Lung microvascular endothelial cell (primary cell): ENCODE measurements at places on chromosomes 1 and 21. TPM values are rescaled to one million over a fixed set of nuclear protein-coding genes. Genes with fewer than 3 reads are reported as not detected.

GRCh38 chr1:71014178-71014579, 33.4 kb downstream of the PTGER3 start:
- DNase-seq: no peak

DNA sequence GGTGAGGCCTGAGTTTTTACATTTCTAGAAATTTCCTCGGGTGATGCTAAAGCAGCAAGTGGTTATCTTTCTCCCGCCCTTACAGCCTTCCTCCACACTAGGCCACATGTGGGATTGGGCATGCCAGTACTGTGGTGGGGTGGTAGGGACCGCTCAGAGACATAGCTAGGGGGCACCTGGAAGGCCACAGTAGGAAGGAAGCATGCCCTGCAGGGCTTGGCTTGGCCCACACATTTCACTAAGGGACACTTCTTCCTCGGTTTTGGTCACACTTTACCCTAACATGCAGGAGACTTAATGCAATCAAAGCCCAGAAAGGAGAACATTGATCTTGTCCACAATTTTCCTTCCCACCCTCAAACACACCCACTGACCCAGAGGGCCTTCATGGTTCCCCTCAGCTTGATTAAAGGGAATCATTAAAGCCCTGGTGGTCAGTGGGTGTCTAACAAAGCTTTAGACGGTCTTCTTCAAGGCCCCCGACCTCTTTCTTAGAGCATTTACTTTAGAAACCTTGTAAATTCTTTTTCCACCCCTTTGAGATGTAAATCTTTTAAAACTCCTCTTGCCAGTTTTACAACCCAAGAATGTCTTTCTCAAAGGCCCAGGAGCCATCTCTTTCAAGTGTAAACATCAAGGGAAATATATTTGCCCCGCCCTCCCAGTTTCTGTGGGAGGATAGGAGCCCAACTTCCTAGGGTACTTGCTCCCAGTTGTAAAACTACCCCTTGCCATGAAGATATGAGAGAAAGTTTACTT, 246.4 kb upstream of the PTBP2 start:
- no peak for DNase-seq

DNA sequence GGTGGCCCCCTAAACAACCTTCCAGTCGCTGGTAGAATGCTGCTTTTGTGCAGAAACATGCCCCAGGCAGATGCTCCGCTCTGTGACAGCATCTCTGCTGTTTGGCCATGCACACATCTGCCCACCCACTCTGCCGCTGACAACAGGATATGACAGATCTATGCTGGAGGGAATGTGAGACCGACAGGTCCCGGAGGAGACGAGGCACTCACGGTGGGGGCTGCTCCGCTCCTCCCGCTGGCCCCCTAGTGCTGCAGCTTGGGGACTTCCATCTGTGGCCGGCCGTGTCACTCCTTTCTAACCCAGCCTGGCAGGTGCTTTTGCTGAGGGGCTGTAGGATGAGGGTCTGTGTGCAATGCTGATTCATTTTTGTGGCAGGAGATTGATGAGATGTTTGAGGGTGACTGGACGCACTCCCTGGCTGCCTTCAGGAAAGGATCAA, 49.1 kb upstream of the DMRTB1 start:
- DNase-seq: peak; percentile 6

DNA sequence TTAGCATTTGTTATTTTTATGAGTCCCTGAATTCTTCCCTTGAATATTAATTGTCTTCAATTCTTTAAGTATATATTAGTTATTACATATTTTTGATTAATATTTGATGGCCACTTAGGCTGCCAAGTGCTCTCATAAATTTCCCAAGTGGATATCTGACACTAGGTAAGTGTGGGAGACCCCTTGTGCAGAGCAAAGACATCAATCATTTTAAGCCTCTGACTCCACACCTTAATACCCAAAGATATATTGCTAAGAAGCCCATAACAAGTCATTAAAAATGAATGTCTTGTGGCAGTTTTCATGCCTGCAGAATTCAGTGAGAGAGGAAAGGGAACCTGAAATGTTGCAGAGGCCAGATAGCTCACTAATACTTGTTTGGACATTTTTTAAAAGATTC, 58.4 kb upstream of the PROX1 start:
- no peak for DNase-seq

- no peak for DNase-seq
Measured at GRCh38 chr21:26888256-26888655, 43.0 kb upstream of the ADAMTS1 start.

- no peak for DNase-seq
Measured at GRCh38 chr1:66317248-66317515, 216.8 kb upstream of the SGIP1 start.

DNA sequence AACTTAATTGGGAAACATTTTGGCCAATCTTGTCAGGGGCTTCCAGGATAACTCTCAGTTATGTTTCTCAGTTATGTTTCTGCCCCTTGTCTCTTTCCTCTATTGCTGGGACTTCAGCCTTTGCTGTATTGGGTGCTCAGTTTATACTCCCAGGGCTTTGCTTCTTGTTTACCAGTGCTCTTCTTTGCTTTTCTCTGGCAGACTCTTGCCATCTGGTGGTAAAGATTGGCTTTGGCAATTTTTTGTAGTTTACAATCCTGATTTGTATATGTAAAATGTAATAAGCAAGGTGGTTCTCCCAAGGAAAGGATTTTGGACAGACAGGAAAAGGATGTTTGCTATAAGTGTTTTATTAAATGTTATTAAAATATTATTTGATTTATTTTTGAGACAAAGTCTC, 37.9 kb downstream of the FABP3 start:
- DNase-seq: peak; percentile 37

GRCh38 chr1:198196630-198197029, 39.8 kb downstream of the NEK7 start:
- DNase-seq: no peak

- DNase-seq: no peak
Measured at GRCh38 chr1:62869217-62869754, 85.4 kb downstream of the ATG4C start.

DNA sequence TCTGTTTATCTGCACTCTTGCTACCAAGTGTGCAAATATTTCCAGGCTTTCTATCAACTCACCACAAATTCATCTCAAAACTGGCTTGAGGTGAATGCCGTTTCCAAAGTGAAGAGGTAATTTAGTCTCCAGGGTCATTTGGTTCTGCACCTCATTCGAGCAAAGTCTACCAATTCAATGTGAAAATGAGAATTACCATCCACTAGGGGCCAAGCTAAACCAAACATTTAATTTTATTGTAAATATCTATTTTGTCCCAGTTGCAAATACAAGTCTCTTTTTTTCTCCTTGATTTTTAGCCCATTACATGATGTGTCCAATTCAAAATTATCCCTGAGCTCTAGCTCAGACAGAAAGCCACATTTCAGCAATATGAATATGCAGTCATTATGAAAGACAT, 152.3 kb upstream of the PTBP2 start:
- no peak for DNase-seq

GRCh38 chr1:183094351-183094750, 71.1 kb downstream of the LAMC1 start:
- no peak for DNase-seq

- peak; percentile 64 for DNase-seq
Measured at GRCh38 chr1:115469703-115470476, 131.8 kb upstream of the NGF start.

DNA sequence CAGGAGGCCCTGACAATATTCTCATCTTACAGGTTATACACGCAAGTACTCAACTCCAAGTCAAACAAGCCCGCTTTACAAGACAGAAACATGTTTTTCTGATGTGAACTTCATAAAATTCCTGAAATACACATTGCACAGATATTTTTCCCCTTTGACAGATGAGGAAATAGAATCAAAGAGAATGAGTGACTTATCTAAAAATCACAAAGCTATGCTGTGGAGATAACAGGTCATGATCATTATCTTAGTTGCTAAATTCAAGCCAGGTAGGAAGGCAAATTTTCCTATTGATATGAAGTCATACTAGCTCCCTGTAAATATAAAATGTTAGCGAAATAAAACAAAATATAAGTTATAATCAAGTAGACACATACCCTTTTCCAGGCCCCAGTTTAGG, 18.3 kb downstream of the UBR4 start:
- no peak for DNase-seq

DNA sequence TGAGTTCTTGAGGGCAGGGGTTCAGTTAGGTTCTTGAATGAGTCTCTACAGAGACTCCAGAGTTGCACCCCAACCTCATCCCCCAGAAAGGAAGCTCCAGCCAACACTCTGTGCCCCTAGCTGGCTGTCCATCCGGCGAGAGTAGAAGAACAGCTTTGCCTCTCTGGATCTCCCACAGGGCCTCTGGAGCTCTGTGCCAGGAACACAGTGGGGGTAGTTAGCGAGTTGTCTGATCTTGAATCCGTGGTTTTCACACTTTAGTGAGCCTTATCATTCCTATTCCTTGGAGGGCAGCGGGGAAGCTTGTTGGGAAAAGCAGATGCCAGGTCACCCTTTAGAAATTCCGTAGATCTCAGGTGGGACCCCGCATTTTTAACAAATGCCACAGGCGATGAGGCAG, 45.0 kb downstream of the STUM start:
- no peak for DNase-seq

DNA sequence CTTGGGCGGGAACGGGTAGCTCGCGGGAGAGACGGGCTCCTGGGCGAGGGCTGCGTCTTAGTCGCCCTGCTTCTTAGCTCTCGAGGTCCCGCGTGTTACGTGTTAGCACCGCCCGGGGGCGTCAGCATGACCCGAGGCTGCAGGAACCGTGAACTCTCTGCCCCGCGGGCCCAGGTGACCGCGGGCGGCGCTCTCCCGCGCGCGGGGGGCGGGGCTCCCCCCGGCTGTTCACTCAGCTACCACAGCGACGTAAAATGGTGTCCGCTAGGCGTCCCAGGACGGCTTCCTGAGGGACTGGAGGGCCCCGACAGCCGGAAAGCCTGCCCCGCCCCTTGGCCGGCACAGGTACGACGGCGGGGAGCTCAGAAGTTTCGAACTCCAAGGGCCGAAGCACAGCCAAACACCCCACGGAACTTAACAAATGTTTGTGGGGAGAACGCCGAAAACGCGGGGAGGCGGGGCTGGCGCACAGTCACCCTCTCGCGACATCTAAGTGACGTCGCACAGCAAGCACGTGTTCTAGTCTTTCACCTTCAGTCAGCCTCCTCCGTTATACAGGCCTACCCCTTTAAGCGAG, 780 bp upstream of the RBM15 start:
- no peak for DNase-seq

DNA sequence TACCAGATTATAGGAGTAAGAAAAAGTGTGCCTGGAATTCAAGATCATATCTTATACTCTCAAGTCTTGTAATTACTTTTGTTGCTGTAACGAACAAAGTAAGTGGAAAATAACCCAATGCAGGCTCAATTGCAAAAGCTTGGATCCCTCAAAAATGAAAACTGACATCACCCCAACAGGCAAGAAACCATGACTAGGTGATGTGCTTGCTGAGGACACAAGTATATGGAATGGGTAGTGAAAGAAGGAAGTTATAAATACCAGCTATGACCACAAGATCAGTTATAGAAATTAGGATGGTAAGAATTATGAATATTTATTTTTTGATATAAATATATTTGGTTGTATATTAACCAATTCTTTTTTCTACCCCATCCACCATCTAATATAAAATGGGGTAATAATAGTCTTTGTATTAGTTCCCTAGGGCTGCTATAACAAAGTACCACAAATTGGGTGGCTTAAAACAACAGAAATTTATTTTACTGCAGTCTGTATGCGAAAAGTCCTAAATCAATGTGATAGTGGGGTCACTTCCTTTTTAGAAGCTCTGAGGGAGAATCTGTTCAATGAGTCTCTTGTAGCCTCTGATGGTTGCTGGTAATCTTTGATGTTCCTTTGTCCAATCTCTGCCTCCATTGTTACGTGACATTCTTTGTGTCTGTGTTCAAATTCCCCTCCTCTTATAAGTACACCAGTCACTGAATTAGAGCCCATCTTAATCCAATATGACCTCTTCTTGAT, 45.0 kb downstream of the DUSP10 start:
- DNase-seq: no peak

- no peak for DNase-seq
Measured at GRCh38 chr1:174872615-174873058, 127.1 kb upstream of the CACYBP start.

The NT5C1A gene
- not detected in 2 replicates for total RNA-seq

The BATF3 gene
- total RNA-seq: 0.44 and 2.0 TPM in 2 replicates

The FABP3 gene
- total RNA-seq: 0.20 and 0.87 TPM in 2 replicates

The CFAP107 gene
- not detected in 2 replicates for total RNA-seq
